ENCODE measurements at places on chromosomes 11 and 22.

GRCh38 chr11:117492578-117493251 lies 165.1 kb downstream of the CEP164 start:
- DNase-seq, result no peak

DNA sequence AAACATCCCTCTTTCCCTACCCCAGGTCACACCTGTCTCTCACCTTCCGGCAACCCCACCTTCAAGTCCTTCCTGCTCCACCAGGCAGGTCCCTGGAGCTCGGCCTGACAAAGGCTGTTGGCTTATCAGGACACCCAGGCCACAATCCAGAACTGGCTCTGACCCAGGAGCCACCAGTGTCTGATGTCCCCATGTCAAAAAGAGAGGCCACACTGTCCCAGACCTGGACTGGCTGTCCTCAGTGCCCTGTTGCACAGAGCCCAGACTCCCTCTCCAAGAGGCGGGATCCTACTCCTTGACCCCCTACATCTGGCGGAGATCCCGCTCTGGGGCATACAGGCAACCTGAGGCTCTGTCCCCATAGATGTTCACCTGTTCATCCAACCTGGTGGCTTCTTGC lies 116.0 kb downstream of the MN1 start:
- no peak for DNase-seq

GRCh38 chr22:41979423-41980250 lies 10.4 kb downstream of the SEPTIN3 start:
- DNase-seq, result no peak

DNA sequence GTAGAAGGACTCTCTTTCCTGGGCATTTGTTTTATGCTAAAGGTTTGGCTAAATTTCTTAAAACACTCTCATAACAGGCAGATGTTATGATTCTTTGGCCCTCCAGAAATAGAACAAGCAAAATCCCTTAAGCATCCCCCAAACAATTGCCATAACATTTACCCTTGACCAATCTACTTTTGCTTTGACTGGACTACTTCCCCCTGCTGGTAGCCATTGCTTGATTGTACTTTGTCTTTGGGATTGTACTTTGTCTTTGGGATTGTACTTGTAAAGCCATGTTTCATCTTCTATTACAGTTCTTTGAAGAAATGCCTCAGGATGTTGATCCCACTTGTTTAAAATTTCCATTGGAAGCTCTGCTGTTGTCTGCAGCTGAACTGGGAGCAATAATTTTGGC lies 53.3 kb upstream of the GLYAT start:
- DNase-seq, result no peak

- no peak for DNase-seq
Measured at GRCh38 chr11:65089621-65090020, 5.6 kb downstream of the ZFPL1 start.

- peak; percentile 42 for DNase-seq
Measured at GRCh38 chr11:33040033-33040861, 875 bp downstream of the TCP11L1 start.

- no peak for DNase-seq
Measured at GRCh38 chr11:57763568-57763967, 2.0 kb downstream of the CTNND1 start.

DNA sequence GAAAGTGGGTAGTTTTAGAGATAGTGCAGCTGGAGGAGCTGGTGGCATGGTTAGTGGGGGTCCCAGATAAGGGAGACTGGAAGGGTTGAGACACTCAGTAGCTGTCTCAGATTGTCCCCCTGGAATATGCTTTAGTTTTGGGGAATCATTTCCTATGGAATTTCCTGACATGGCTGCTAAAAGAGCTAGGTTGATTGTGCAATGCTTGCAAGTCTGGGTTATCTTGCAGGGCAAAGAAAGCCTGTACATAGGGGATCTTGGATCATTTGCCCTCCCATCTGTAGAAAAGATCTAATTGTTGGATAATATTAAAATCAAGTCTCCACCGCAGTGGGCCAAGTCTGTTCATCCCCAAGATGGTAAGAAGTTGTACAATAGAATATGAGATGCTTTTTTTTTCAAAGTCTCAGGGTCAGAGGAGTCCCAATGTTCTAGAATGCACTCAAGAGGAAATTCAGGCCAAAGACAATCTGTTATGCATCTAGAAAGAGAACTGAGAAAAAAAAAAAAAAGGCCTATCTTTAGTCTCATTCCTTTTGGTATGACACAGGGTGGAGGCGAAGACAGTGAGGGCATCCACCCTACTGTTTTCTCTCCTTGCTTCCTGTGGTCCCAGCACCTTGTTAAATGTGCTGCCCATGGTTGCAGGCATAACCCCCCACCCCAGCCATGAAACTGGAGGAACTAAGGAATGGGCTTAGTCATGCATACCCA lies 20.2 kb downstream of the MS4A6E start:
- no peak for DNase-seq

DNA sequence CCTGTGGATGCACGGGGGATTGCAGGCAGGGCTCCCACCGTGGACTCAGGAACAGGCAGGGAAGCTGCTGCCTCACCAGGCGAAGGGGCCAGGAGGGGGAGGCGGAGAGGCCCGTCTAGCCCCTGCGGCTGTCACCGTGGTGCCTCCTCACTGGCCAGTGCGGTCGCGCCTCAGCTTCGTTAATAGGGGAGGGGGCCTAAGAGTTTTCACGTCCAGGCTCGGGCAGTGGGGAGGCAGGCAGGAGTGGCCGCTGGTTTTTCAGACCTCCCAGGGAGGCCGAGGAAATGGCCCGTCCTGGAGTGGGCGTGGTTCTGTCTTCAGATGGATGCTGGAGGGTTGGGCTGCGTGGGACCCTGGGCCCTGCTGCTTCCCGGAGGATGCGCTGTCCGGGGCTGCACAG lies 91.1 kb upstream of the B3GAT1 start:
- DNase-seq, result no peak

DNA sequence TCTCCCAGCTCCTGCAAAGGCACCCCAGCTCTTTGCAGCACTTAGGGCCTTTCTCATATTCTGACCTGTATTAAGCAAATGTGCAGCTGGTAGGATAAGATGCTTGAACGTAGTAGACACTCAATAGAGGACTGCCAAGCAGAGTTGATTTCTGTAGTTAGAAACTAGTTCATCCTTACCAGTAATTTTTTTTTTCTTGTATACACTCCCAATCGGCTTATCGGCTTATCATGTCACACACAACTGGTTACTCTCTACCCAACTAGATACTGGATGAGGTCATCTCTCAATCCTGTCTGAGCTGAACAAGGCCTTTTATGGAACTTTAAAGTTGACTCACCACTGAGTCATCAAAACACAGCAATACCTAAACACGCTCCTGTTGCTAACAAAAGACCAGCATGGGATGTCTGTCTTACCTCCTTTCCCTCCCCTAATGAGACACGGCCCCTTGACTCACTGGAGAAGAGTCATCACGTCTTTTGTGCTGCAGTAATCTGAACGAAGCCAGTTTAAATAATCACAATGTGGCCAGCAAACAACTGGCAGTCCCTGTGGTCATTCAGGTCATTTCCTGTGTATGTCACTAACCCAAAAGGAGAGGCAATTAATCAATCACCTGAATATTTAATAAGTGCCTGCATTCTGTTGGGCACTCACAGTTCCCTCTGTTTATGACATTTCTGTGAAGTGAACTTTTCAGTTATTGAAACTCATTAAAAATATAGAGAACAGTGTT lies 7.5 kb upstream of the WEE1 start:
- peak; percentile 87 for DNase-seq

- DNase-seq, result no peak
Measured at GRCh38 chr11:66739983-66740382, 11.0 kb upstream of the SPTBN2 start.

GRCh38 chr11:1655168-1656060 lies 25.8 kb downstream of the KRTAP5-5 start:
- DNase-seq, result no peak

GRCh38 chr22:41003066-41003465 lies 51.9 kb downstream of the RBX1 start:
- no peak for DNase-seq

DNA sequence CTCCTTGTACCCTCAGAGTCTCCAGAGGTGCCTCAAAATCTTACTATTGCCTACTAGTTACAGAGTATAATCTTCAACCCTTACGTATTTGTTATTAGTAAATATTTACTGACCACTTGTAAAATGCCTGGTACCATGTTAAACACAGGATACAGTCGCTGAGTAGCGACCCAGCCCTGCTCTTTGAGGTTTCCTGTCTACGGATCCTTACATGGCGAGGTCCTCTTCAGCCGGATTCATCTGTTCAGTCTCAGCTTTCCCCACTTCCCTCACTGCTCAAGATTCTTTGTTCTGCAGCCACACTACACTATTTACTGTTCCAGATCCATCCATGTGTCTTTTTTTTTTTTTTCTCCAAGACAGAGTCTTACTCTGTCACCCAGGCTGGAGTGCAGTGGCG lies 13.2 kb upstream of the TTC36 start:
- peak; percentile 7 for DNase-seq

- no peak for DNase-seq
Measured at GRCh38 chr11:70409871-70410270, 11.5 kb downstream of the CTTN start.

DNA sequence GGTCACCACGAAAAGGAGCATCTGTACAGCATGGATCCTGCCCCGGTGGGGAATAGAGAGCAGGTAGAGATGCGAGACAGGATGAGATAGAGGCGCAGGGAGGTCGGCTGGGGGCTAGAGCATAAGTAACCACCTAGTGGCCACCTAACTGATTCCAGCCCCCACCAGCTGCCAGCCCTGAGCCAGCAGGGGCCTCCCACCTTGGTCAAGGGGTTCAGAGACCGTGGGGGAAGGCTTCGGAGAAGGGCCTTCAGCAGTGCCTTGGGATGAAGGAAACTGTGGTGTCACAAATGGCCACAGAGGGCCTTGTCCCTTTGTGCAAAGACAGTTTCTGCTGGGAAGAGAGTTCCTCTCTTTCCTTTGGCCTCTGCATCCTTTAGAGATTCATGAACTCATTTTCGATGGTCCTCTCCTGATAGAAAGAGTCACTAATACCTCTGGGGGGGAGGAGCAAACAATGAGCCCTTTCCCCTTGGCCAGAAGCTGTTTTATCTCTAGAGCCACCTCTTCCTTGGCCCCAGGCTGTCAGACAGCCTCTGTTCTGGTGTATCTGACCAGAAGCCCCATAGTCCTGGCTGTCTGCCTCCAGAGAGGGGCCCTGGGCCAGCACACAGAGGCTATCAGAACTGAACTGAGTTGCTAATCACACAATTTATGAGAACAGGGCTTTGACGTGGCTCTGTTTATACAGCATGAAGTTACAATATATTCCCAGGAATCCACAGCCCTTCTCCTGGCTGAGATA lies 146.0 kb downstream of the PARVA start:
- DNase-seq, result no peak

- DNase-seq, result no peak
Measured at GRCh38 chr11:24805671-24806070, 308.8 kb downstream of the LUZP2 start.

DNA sequence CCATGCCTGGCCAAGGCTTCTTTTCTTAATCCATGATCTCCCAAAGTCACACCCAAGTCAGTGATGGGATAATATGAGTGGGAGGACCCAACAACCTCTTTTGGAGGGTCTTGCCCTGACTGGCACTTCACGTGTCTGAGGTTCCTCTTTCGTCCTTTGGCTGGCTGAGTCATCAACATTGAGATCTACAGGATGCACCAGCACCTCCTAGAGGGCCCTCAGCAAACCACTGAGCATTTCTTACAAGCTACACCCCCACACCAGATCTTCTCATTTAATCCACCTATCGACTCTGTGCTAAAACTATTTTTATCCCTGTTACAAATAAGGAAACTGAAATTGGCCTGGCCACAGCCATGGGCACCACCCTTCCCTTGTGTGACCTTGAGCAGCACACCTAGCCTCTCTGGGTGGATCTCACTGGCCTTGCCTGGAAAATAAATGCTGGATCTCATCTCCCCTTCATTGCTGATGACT lies 63.4 kb downstream of the FLI1 start:
- peak; percentile 83 for DNase-seq

GRCh38 chr11:113705871-113706655 lies at the start of gene TMPRSS5:
Gene TMPRSS5 (minus strand): TSS chr11:113706308. CDS start chr11:113706224, 84 bp downstream.
- DNase-seq, result no peak

GRCh38 chr11:84780689-84781293 lies 846.4 kb downstream of the DLG2 start:
- no peak for DNase-seq
